Thyroid gland (tissue), 4 donors: ENCODE measurements at places on chromosomes 16 and 17. TPM values are rescaled to one million over a fixed set of nuclear protein-coding genes. Genes with fewer than 3 reads are reported as not detected.

The EFNB3 gene
- 0.27 TPM for total RNA-seq

The PLSCR3 gene
- total RNA-seq: 18.3 TPM

The ZNF423 gene
- 10.0 TPM for total RNA-seq

The TBC1D3D gene
- not detected for total RNA-seq

GRCh38 chr16:49455181-49455990 lies 81.8 kb downstream of the C16orf78 start:
- no peak for DNase-seq

GRCh38 chr17:63707151-63707550 lies 7.2 kb upstream of the LIMD2 start:
- no peak for DNase-seq

DNA sequence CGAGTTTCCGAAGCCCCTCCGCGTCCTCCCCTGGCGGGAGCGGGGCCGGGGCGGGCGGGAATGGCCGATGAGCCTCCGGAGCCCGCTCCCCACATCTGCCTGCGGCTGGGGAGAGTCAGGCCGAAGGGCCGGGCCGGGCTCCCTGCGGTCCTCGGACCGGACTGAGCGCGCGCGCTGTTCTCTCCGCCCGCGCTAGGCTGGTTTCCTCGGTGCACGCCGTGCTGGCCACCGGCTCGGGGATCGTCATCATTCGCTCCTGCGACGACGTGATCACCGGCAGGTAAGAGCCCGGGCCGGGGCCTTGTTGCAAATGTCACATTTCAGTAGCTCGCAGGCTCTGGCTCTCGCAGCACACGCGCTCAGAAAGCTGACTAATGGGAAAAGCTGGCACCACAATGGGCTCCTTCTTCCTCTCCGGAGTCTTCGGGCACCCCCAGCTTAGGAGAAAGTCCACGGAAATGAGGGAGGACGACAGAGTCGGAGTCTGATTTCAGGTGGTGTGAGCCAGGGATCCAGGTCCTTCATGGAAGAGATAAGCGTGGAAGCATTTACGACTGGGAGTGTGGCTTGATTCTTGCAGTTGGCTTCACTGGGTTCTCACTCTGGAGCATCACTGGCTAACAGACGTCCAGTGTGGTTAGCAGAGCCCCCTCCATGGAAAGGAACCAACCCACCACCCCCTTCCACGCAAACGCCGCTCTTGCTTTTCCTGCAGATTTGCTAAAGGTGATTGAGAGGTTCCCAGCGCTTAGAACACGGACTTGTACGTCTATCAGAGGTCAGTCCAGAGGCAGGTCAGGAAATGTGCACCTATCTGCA lies 715 bp downstream of the TLCD3A start:
- DNase-seq: peak; percentile 66
